ENCODE measurements at places on chromosomes 3 and 15. TPM values are rescaled to one million over a fixed set of nuclear protein-coding genes. Genes with fewer than 3 reads are reported as not detected.
A peak's percentile ranks its signal among the peaks of the same experiment; 100 is the strongest.

DNA sequence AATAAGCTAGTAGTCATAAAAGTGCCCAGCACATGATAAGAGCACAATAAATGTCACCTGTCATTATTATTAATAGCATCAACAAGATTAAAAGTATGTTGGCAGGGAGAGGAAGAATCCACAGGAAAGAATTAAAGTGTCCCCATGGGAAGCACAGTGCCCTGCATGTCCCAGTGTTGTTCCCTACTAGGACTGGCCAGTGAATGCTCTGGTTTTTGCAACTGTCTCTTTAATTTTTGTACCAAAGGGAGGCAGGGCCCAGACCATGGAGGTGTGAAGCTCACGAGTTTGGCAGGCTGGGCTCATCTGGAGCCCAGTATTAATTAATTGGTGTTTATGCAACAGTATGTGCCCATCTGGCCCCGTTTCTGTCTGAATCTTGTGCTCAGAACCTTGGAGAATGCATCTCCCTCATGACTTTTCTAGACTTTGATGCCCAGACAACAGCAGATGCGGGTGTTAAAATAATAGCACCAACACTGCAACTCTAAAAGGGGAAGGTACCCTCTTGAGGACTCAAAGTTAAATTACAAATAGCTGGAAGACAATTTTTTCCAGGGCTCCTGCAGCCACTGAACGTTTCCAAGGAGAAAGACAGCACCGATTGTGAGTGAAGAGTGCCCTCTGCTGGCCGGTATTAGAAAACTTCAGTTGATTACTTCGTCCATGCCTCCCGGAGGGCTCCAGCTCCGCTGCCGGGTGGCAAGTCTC is 71.9 kb upstream of the SPATA12 start:
- no peak overlapping the region for H3K27ac ChIP-seq
- no peak overlapping the region for H3K4me3 ChIP-seq
- H3K36me3 ChIP-seq, result no peaks in the 10 kb centered on the region

GRCh38 chr3:112074616-112075497 is 11.3 kb upstream of the C3orf52 start:
- DNase-seq, result no peak
- H3K4me1 ChIP-seq, result no peaks in the 10 kb centered on the region
- no peak overlapping the region for H3K27ac ChIP-seq
- no peak overlapping the region for H3K4me3 ChIP-seq
- H3K36me3 ChIP-seq, result no peaks in the 10 kb centered on the region

DNA sequence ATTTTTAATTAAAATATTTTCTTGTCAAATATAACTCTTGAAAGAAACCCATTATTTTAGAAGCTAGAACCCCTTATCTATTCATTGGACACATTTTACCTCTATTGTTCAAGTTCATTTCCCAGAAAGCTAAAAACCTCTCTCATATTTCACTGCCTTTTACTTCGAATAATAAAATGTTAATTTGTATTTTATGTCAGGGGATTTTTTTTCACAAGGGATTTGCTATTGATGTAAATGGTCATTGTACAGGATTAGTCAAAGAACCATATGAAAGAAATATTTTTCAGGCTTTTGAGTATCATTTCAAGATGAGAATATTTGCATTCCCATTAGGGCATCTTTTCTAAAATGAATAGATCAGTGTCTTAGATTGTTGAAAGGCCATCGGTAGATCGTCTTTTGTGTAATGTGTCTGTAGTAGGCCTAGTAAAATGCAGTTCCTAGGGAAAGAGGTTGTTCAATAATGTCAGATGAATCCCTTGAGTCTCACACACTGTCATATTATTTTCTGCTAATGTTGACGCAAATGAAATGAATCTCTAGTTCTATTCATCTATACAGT is 114.5 kb downstream of the ROBO1 start:
- no peak overlapping the region for H3K27ac ChIP-seq
- no peak overlapping the region for H3K4me3 ChIP-seq
- H3K36me3 ChIP-seq, result no peaks in the 10 kb centered on the region
- no peak for DNase-seq
- H3K27me3 ChIP-seq, result no peaks in the 10 kb centered on the region

GRCh38 chr3:149970716-149971402 is at the start of gene PFN2:
Gene PFN2, minus strand, starts transcription at chr3:149970895. Its CDS starts 39 bp downstream, at chr3:149970856.
- peak within 1 kb of the TSS; percentile 95 for H3K27ac ChIP-seq
- no peaks in the 10 kb centered on the region for H3K36me3 ChIP-seq
- peak within 1 kb of the TSS; percentile 97 for H3K4me3 ChIP-seq
- H3K27me3 ChIP-seq, result peaks cover 23% of the 10 kb centered on the region
- peak; percentile 51 for DNase-seq
- peaks cover 18% of the 10 kb centered on the region for H3K4me1 ChIP-seq

DNA sequence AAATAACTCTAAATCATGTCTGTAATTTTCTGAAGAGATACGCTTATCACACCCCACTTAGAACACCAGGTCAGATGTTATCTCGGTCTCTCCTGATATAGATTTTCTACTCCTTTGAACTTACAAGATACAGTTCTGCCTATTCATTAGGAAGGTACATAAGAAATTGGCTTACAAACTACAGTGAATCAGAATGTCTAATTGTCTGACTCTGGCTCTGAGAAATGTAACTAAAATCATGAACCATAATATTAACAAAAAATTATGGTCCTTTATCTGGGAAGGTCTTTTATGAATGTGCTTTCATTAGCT is 235.2 kb downstream of the SUCLG2 start:
- H3K4me1 ChIP-seq, result peaks cover 3% of the 10 kb centered on the region
- H3K27ac ChIP-seq, result no peak overlapping the region
- no peaks in the 10 kb centered on the region for H3K27me3 ChIP-seq
- DNase-seq, result no peak
- H3K36me3 ChIP-seq, result peaks cover 58% of the 10 kb centered on the region

DNA sequence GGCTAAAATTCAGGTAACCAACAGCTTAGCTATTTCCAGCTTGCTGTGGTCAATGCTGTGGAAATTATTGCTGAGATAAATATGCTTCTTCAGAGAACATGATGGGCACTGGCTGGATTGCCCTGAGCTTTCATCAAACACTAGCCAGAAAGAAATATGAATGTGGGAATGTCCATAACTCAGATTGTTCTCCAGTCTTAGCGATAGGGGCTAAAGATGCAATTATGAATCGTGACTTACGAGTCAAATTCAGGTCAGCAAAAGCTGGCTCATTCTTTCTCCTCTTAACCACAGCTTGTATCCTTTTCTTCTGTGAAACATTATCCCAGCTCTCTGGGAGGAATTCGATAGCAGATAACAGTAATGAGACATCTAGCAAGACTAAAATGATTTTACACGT is 307.6 kb downstream of the RYR3 start:
- H3K27me3 ChIP-seq, result peaks cover 7% of the 10 kb centered on the region
- no peaks in the 10 kb centered on the region for H3K36me3 ChIP-seq
- no peaks in the 10 kb centered on the region for H3K4me1 ChIP-seq
- H3K4me3 ChIP-seq, result no peak overlapping the region
- no peak for DNase-seq

DNA sequence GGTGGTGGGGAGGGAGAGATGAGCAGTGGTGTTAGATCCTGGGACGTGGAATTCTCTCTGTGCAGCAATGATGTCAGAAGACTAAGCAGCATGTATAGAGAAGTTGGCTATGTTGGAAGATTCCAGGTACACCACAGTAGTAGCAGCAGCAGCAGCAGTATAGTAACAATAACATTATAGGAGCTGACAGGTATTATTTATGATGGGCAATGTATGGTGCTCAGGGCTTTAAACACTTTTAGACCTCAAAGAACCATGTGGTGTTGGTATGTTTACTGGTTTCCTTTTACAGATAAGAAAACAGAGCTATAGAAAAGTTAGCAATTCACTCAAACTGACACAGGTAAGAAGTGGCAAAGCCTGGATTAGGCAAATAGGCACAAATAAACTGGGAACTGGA is 103.9 kb downstream of the CCNL1 start:
- no peak for DNase-seq
- H3K27me3 ChIP-seq, result no peaks in the 10 kb centered on the region
- H3K4me3 ChIP-seq, result no peak overlapping the region

DNA sequence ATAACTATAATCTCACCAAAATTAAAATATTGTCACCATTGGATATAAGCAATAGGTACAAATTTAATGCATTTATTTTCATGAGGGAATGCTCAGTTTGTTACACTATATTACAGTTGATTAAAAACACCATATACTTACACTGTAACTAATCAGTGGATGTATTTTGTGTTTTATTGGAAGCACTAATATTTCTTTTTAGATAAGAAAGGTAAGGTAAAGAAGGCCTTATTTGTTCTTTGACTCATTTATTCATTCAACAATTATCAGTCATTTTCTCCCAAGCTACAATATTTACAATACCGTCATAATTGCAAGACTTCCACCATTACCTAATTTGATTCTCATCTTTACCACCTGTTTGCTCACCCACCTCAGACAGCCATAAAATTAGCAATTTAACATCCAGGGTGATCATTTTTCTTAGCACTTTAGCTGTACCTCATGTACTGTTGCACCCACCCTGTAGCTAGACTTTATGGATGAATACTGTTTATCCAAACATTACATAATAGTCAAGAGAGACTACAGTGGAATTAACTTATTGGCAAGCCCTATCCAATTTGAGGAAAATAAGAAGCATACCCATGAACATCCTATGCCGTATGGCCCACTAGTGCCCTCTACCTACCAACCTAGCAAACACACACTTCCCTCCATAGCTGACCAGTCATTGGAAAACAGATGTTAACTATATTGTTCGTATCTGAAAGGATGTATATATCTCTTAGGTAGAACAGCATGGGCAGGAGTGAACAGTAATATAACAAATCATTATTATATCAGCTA is 229.6 kb downstream of the BBX start:
- H3K4me3 ChIP-seq, result no peak overlapping the region
- H3K36me3 ChIP-seq, result peaks cover 7% of the 10 kb centered on the region
- no peak overlapping the region for H3K27ac ChIP-seq
- DNase-seq, result no peak
- no peaks in the 10 kb centered on the region for H3K27me3 ChIP-seq

The GOLGA6D gene
- polyA plus RNA-seq, result 0.10 TPM

The RHOV gene
- polyA plus RNA-seq, result not detected
